ENCODE measurements at places on chromosomes 12 and 14.
A peak's percentile ranks its signal among the peaks of the same experiment; 100 is the strongest.

DNA sequence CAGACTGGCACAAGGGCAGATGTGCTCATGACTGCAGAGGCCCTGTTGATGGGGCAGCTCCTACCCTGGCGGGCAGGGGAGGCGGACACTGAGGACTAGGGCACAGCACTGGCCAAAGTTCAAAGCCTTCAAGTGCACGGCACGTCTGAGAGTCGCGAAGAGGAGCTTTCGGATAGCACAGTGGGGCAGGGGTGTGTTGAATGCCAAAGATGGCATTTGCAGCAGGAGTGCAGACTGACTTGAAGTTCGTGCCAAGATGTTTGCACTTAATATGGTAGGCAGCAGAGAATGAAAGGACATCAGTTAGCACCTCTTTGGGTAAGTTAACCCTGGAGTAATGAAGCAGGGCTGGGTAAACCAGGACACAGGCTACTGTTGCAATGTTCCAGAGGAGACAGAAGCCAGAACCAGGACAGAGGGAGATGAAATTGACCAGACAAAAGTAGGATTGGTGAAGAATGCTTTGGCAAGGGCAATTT, 6.7 kb upstream of the EML1 start:
- no peak for DNase-seq

- DNase-seq = no peak
Measured at GRCh38 chr12:44647917-44648690, 228.0 kb downstream of the NELL2 start.

DNA sequence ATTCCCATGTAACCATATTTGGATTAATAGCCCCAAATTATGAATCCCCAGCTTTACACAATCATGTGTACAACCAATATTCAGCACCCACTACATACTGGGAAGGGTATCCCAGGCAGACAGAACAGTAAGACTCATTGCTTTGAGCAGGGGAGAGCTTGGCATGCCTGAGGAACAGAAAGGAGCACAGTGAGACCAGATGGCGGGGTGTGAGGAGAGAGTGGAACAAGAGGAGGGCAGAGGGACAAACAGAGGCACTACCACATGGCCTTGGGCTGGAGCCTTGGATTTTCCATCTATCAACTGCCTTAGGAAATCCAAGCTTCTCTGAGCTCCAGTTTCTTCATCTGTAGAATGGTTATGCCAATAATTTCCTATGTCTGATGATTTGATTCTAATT, 3.8 kb downstream of the DGKA start:
- DNase-seq = no peak

GRCh38 chr12:122840580-122841513, 5.6 kb downstream of the HIP1R start:
- peak; percentile 16 for DNase-seq

DNA sequence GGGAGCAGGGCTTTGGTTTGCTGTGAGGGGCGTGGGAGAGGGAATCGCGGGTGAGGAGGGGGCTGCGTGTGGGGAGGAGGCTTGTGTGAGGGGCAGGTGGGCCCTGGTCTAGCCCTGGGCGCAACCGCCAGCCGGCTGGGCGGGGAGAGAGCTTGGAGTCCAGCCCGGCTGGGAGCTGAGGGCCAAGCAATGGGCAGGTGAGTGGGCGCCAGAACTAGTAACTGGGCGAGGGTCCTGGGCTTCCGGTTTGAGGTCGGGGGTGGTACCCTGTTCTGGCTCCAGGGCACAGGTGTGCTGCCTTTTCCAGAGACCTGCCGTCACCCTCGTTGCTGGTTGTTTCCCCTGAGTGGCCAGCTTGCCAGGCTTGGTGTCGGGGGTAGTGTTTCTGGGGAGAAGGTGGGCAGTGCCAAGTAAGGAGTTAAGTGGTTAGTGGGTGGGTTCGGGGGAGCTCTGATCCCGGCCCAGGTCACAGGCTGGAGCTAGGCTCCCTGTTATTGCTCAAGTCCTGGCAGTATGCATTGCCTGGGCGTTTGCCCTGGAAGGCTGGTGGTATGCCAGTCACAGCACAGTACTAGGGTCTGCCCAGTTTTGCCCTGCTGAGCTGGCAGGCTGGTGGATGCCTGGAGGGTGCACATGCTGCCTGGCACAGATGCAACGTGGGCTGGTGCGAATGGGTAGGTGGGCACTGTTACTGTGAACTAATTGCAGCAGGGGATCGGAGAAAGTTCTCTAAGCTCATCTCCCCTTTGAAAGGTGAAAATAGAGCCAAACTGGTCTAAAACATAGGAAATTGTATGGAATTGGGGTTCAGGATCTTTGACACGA, 683 bp downstream of the CIPC start:
- DNase-seq = no peak

DNA sequence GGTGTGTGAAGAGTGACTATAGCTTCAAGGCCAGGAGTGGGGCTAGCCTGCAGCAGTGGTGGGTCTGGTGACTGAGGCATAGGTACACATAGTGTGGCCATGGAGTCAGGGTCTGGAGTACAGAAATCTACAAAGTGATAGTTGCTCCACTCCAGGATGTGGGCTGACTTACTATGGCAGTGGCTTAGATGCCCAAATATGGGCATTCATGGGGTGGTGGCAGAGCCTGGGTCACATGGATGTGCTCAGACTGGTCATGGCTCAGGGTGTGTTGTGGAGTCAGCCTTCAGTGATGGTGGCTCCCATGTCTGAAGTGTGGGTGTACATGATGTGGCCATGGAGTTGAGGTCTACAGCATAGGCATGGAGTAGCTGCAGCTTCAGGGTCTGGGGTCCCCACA, 27.3 kb downstream of the CLEC6A start:
- no peak for DNase-seq

GRCh38 chr14:60721326-60722106, 2.6 kb downstream of the SIX4 start:
- DNase-seq = peak; percentile 78

All from mesendoderm (in vitro differentiated cells).